ENCODE measurements at places on chromosomes 7 and 10.
A peak's percentile ranks its signal among the peaks of the same experiment; 100 is the strongest.

DNA sequence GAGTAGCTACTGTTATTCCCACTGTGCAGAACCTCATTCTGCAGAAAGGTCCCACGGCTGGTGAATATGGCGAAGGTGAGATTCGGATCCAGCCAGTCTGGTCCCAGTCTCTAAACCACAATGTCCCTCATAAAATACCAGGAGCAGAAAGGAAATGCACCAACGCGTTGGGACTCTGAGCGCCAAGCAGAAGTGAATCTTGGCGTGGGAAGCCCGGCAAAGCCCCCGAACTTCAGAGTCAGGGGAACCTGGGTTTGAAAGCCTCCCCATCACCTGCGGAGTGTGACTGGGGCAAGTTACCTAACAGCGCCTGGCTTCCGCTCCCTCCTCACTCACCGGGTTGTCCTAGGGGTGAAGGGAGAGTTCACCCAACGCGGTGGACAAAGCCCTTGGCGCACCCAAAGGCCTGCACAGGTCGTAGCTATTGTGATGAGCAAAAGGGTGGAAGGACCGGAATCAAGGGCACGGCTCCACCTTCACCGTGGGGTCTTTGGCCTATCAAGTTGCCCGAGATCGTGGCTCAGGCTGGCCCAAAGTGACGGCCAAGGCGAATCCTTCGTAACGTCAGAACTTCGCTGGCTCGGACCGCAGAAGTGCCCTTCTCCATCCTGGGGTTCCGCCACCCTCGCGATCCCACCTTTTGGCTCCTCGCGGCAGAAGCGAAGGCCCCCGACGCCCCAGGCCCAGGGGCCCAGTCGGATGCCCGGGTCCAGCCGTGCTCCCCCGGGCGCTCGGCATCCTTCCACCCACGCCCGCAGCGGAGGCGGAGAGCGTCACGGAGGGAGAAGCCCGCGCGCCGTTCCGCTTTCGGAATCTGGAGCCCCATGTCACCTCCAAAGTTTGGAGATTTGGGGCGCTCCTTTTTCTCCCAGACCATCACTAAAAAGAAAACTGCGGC lies 811 bp downstream of the RGS10 start:
- DNase-seq = peak; percentile 52

DNA sequence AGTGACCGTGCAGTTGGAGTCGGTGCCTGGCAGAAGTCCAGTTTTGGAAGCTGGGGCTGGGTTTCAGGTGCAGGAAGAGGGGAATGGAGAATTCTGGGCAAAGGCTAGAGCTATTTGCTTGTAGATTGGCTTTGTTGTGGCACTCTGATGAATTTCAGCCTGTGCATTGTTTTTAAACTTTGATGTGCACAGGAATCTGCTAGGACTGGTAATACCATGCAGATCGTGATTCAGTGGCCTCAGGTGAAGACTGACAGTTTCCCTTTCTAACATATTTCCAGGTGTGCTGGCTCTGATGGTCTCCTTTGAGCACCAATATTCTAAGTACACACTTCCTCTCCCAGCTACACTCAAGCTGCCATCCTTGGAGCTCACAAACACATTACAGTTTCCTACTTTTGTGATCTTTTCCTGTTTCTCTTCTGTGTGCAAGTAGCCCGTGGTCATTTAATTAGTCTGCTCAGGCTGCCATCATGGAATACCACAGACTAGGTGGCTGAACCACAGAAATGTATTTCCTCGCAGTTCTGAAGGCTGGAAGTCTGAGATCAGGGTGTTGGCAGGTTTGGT lies 55.6 kb downstream of the NOC3L start:
- no peak for DNase-seq

GRCh38 chr7:86949052-86949778 lies 110.2 kb downstream of the ELAPOR2 start:
- DNase-seq = no peak

DNA sequence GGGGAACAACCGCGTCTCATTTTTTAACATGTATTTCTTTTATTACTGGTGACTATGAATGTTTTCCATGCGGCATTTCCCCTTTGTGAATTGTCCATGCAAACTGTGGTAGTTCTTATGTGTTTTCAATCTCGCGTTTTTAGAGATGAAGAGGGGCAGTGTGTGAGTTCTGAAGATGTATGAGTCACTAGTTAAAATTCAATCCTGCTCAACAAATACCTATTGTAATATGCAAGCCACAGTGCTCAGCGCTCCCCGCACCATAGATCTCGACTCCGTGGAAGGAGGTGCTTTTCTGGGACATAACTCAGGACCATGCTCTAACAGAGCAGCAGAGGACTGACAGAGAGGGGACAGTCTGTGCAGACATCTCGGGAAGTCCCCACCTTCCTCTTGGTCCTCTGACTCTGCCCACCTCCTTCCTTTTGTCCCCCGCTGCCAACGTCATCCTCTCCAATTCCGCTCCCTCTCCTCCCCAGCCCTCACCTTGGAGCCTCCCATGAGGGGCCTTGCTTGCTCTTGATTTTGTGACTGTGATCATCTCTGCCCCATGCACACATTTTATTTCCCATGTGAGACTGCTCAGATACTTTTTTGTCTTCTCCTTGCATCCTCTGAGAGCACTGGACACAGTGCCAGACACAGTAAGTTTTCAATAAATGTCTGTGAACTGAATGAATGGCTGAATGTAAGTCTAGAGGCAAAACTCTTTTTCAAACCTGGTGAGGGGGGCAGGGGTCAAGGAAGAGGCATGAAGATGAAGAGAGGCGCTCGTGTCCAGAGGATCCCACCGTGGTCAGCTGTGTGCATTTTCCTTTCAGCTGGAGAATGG lies 42.7 kb upstream of the PLEKHA1 start:
- no peak for DNase-seq

- no peak for DNase-seq
Measured at GRCh38 chr10:79552143-79552542, 8.1 kb downstream of the SFTPA2 start.

Measured in stimulated activated CD8-positive, alpha-beta memory T cell treated with anti-CD3 and anti-CD28 coated beads, Interleukin-4, amount 100 ng/mL, for 4 hours (primary cell).